ENCODE measurements at places on chromosomes 7 and 10.

- DNase-seq = no peak
Measured at GRCh38 chr7:8285155-8285554, 23.2 kb upstream of the ICA1 start.

- DNase-seq = no peak
Measured at GRCh38 chr10:15395935-15396334, 24.8 kb upstream of the FAM171A1 start.

GRCh38 chr7:92609921-92610518, 19.8 kb upstream of the FAM133B start:
- DNase-seq = no peak

- no peak for DNase-seq
Measured at GRCh38 chr10:75407713-75408508, 6.3 kb upstream of the ZNF503 start.

GRCh38 chr10:28681291-28681763, 4.0 kb downstream of the BAMBI start:
- no peak for DNase-seq

DNA sequence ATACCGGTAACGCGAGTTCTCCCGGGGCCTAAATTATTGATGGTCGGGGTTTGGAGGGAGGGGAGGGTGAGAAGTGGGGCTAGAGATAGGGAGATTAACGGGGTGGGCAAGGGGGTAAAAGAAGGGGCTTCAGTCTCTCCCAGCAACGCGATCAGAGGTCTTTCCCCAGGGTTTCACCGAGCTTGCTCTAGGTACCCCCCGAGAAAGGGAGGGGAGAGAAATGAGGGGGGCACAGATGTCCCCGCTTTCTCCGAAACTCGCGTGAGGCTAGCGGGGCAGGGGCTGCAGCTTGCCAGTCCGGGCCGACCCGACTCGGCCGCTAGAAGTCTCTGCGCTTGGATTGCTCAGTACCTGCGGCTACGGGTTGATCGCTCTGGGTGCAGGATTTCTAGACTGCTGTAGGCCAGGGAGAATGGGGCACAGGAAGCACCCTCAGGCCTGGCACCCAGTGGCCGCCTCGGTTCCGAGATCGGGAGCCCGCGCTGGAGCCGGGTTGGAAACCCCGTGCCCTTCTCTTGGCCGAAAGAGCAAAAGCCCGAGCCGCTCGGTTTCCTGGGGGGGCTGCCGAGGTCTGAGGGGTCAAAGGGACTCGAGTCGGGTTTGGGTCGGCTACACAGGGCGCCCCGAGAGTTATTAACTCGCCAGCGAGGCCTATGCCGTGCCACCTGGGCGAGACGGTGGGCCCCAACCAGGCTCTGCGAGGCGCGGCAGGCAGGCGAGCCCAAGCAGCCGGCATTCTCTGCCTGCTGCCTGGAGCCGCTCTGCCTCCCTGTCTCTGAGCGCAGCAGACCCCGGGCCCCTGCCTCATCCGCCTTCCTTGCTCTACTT, 3.1 kb downstream of the PAX2 start:
- no peak for DNase-seq

- DNase-seq = no peak
Measured at GRCh38 chr7:35716038-35716803, 21.3 kb upstream of the HERPUD2 start.

- DNase-seq = no peak
Measured at GRCh38 chr10:91901784-91902677, 7.3 kb downstream of the FGFBP3 start.

- DNase-seq = no peak
Measured at GRCh38 chr7:95632609-95633008, 36.3 kb upstream of the PDK4 start.

DNA sequence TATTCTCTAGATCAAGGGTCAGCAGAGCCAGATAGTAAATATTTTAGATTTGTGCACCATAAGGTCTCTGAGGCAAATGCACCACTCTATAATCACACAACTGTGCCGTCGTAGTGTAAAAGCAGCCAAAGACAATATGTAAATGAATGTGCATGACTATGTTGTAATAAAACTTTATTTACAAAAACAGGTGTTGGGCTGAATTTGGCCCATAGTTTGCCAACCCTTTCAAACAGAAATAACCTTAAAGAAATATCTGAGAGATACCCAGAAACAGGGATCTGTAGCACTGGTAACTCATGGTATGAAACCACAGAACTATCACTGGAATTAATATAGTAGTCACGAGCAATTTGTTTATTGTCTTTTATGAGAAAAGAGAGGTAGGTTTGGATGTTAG, 86.0 kb downstream of the ARID5B start:
- DNase-seq = no peak

- DNase-seq = no peak
Measured at GRCh38 chr10:24569828-24570657, 153.6 kb downstream of the ARHGAP21 start.

DNA sequence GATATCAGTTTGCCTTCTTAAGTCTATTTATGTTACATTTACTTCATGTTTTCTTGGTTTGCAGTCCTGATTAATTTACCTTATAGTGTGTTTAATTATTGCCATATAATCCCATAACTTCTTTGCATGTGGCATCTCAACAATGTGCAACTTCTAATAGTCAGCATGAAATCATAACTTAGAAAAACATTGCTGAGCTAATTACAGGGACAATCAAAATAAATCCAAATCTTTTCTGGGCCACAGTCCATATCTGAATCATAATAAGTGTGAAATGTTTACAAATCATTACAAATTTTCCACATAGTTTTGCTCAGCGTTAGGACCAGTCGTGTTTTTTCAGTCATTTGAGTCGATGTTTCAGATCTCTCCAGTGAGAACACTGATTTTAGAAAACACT, 29.1 kb upstream of the CABCOCO1 start:
- no peak for DNase-seq

GRCh38 chr10:3290550-3290949, 118.0 kb upstream of the PITRM1 start:
- DNase-seq = no peak

DNA sequence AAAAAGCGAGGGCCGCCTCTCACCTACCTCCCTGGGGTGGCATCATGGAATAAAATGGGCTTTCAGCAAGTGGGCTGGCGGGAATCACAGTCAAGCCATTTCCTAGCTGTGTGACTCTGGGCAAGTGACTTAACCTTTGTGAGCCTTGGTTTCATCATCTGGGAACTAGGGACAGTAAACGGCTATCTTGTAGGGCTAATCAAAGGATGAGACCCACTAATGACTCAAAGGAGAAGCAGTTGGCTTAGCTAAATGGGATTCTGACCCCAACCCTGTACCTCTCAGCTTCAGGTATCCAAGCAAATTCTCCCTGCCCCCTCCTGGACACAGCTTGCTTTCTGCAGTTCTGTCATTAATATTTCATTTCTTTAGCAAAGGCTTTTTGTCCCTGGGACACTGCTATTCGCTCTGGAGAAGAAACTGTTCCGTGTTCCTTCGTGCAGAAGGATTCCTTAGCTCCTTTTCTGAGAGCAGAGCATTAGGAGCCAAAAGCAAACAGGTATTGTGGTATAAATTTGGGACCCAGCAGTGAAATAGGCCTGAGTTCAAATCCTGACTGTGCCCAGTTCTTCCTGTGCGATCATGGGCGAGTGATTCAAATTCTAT, 25.9 kb downstream of the TRIM8 start:
- no peak for DNase-seq

DNA sequence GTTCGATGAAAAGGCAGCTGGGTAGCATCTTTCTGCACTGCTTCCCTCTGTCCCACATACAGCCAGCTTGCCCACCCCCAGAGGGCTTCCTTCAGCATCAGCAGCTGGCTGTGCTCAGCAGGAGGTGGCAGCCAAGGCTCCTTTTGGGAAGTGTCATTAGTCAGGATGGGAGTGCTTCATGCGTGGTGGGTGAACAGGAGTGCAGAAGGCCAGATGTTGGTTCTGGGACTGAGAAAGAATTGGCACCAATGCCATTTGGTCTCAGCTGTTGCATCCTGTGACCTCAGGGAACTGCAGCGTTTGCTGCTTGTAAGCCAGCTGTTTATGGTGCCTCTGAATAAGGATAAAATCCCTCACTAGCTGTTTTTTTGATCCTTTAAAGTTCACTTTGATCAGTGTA, 131.1 kb upstream of the SORCS3 start:
- no peak for DNase-seq

DNA sequence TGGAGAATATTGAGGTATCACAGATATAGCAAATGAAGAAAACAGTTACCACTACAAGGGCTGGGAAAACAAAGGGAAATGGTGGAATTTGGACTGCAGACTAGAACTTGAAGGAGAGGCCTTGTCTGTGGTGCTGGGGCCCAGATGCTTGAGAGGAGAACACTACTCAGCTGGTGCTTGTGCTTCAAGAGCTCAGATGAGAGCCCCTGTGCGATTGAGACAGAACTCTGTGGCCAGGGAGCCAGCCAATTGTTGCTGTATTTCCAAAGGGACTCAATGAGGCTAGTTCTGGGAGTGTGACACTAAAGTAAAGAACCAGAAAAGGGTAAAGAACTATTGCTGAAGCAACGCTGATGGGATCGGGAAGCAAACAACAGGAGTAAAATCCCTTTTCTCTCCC, 406.5 kb upstream of the SEMA3D start:
- no peak for DNase-seq

DNA sequence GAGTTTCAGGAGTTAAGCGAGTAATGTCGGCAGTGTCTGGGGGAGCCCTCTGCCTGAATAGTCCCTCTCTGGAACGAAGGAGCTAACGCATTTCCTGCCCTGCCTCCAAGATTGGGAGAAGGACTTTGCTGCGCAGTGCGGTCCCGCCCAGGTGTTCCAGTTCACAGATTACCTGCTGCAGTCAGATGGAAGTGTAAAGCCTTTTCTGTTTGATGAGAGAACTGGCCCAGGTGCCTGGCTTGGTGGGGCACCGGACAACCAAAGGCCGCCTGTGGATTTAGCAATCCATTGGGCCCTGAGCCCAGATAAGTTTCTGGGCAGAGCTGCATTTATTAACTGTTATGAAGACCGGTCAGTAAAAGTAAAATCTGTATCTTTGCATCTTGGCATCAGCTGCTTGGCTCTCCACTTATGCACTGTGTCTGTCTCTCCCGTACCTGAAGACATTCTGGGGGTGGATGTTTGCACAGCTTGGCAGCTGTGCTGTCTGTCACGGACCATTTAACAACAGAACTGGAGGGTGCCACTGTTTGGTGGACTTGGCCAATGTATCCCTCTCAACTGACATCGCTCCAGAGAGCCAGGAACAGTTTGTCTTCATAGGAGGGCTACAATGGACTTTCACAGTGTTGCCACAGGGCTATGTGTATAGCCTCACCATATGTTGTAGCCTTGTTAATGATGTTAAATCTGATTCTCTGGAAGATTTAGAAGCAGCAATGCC, 654.7 kb upstream of the ZWINT start:
- DNase-seq = no peak

GRCh38 chr7:158958618-158959017, 102.3 kb downstream of the DYNC2I1 start:
- no peak for DNase-seq

DNA sequence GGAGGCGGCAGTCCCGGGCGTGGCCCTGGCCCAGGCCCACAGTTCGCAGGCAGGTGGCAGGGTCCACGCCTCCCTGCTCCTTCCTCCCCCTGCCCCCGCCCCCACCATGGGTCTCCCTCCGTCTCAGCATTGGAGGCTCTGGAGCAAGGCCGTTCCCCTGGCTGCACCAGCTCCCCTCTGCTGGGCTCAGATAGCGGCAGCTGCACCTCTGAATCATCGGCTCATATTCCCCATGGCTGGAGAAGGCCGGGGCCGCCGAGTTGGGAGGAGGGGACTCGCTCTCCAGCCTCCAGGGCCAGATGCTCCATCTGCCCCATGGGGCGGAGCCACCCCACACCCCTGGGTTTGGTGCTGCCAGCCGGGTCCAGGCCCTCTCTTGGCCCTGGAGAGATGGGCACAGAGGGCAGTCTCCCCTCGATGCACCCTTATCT, 145.0 kb downstream of the ELFN1 start:
- no peak for DNase-seq

- no peak for DNase-seq
Measured at GRCh38 chr7:124250297-124251034, 217.6 kb upstream of the TMEM229A start.

DNA sequence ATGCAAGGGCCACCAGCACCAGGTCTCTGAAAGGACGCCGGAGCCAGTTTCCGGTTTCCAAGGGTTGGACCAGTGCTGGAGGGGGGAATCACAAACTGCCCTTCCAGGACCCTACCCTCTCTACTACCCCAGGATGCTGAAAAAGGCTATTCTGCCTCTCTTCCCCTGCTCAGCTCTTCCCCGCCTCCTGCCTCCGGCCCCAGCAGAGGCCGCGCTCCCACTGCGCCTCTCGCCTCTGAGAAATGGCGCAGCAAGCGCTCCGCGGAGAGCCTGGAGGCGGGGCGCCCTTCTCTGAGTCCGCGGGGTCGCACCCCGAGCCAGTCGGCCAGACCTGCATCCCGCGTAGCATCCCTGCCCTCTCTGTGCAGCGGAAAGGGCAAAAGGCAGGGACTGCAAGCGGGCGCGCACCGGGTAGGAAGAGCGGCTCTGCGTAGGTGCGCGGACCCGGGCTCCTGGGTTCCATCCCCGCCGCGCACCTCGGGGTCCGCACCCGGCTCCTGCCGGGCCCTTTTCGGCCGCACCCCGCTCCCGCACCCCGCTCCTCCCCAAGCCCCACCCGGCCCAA, 476 bp upstream of the RET start:
- DNase-seq = no peak

DNA sequence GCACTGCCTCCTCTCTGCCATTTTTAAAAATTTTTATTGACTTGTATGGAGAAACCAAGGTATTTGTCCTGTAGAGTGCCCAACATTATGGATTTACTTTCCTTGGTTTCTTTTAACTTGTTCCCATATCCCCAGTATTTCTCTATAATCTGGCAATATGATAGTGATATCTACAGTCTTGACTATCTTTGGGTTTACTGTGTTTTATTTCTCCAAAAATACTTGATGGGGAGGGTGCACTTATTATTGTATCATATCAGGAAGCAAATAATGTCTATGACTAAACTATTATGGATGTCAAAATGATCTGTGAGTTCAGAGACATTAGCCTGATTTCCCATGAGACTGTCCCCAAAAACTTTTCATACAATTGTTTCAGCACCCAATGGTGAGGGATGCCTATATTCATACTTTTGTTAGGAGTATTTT, 6.6 kb downstream of the TFPI2 start:
- DNase-seq = no peak

DNA sequence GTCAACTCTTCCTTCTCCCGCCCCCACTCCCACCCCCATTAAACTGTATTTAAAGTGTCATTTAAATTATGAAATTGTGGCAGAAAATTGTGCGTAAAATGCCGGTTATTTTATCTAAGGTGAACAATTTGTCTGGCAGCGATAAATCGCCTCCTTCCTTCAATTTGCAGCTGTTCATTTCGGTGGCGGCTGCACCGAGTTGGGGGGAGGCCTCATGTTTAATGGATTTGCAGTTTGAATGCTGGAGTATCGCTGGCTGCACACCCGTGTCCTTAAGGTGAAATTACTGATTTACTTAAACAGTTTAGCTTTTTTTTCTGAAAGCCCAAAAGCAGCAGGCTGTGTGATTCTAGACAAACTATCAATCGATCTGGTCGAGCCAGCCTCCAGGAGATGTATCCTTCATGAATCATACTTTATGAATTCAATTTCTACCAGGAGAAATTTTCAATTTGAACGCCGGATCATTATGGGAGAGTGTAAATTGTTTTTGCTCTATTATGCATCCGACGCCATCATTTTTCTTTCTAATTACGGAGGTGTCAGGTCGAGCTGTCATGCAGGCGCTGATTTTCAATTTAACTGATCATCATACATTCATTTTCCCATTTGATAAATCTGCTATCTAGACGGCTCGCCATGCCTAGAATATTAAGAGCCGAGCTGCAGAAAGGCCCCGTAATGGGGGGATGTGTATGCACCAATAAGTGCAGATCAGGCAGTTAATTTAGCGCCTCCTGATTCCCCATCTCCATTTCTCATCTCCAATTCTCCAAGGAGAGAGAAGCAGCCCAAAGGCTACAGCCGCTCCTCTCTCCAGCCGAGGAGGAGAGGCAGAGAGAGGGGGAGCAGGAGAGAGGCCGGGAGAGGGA, 6.5 kb downstream of the UNCX start:
- DNase-seq = no peak

All from stimulated activated CD8-positive, alpha-beta memory T cell treated with anti-CD3 and anti-CD28 coated beads, Interleukin-2, amount 100 ng/mL, for 48 hours (primary cell).